CD4-positive, alpha-beta T cell treated with Interleukin-2 at 100 ng/mL for 4 hours (primary cell): ENCODE measurements at places on chromosomes 7 and 10.

DNA sequence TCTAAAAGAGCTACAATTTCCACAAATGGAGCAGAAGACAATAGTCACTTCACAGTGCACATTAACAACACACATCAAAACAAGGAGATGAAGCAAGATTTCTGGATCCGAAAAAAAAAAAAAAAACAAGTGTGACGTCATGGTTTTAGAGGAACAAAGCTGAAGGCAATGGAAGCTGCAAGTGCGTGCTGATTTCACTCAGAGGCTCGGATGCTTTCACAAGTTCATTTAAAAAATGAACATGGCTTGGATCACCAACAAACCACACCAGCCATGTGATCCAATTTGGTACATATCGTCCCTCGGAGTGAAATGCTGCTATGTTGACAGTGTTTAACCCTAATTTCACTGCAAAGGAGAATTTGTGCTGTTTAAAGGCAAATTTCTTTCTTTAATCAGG is 337.0 kb upstream of the PRKCQ start:
- no peak for DNase-seq

- DNase-seq = no peak
Observed at GRCh38 chr10:4586776-4587175, 239.2 kb upstream of the AKR1E2 start.

DNA sequence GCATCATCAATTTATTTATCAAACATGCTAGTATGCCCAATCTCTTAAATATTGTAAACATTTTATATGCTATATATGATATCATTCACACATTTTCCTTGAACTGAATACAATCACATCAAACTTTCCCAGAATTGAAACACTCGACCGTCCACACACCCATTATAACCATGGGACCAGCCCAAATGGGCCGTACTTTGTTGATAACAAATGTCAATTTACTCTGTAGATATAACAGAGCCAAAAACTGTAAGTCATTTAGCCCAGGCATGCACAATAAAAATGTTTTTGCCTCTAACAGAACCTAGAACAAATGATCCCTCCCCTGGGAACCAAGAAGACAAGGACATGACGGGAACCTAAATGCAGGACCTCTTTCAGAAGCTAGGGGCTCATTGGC is 683 bp upstream of the ANKRD22 start:
- DNase-seq = no peak

DNA sequence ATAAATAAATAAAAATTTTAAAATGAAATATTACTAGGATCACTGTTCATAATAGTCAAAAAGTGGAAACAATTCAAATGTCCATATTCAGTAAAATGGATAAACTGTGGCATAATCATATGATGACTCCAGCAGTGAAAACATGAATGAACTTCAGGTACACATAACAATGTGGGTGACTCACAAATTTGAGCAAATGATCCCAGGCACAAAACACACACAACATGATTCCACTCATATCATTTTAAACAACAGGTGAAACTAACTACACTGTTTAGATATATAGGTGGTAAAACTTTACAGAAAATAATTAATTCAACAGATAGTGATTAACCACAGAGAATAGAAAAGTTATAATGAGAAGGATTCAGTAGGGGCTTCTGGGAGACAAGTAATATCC is 14.7 kb upstream of the SAMD8 start:
- DNase-seq = no peak

DNA sequence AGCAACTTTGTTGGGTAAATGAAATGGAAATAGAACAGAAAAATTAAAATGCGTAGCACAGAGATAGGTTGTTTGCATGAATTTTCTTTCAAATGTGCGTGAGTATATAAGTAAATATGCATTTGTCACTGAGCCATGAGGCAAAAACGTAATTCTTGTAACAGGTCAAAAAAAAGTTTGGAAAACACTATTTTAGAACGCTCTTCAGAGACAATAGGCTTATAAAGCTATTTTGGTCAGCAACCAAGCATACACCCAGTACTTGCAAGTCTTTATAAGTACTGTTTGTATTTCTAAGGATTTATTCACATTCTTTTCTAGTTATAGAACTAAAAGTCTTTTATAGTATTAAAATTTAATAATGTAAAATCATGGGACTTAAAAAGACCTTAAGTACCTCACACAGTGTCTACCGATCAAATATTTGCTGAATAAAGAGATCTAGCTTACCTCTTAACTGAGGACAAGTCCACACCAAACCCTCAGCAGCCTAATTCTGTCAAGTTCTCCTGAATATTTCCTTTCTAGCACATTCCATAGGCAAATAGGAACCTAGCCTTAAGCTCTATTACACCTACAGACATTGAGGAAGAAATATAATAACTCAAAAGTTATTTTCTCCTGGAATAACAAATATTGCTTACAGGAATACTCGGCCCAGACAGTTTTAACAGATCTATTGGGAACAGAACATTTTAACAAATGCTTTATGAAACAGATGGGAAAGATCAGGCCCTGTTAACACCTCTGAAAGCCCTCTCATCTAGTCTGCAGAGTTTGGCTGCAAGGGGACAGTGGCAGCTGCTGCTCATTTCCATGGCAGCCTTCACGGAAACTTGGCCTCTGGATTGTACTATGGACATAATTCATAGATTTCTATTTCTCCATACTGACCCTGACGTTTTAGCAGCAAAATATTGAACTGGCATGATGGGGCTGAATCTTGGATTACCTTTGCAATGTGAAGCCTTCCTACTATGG is 8.8 kb downstream of the CRPPA start:
- DNase-seq = no peak

DNA sequence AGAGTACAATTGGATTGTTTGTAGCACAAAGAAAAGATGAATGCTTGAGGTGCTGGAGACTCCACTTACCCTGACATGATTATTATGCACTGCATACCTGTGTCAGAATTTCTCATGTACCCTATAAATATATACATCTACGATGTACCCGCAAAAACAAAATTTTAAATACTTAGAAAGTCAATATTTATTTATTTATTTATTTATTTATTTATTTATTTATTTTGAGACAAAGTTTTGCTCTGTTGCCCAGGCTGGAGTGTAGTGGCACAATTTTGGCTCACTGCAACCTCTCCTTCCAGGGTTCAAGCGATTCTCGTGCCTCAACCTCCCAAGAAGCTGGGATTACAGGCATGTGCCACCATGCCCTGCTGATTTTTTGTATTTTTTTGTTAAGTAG is 35.1 kb upstream of the EBF3 start:
- DNase-seq = no peak

DNA sequence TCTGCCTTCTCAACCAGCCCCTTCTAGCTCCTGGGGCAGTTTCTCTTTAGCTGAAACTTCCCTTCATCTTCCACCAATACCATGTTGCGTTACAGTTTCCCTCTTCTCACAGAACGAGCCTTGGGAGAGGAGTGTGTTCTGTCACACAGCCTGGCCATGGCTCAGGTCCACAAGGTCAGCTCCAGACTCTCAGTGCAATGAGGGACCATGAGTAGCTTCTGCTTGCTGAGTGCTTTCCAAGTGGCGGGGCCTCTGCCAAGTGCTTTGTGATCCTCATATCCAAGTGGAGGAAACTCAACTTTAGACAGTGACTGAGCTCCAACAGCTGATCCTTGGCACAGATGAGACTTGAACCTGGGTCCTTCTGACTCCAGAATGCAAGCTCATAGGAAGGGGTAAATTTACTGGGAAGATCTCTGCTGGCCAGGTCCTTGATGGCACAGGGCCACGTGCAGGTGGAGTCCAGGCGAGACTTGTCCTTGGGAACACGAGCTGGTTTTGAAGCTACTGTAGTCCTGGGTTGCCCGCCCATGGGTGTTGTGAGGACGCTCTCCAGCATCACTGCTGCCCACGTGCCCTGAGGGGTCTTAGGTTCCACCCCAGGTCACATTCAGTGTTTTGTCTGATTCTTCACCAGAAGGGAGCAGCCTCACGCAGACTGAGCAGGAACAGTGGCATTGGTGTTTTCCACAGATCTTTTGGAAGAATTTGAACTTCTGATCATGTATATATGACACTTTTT is 238.0 kb downstream of the EBF3 start:
- DNase-seq = no peak
